ENCODE measurements at places on chromosomes 16 and 17.

- DNase-seq: no peak
Measured at GRCh38 chr17:82056729-82057621, 5.3 kb downstream of the GPS1 start.

GRCh38 chr16:55542459-55543082, 23.9 kb upstream of the CAPNS2 start:
- no peak for DNase-seq

- DNase-seq: no peak
Measured at GRCh38 chr16:89845417-89845816, 17.1 kb downstream of the SPIRE2 start.

GRCh38 chr17:1847191-1847590, 17.4 kb downstream of the RPA1 start:
- no peak for DNase-seq

GRCh38 chr17:45018514-45018847, 33.0 kb downstream of the DCAKD start:
- no peak for DNase-seq

- no peak for DNase-seq
Measured at GRCh38 chr16:61403386-61403785, 632.9 kb downstream of the CDH8 start.

DNA sequence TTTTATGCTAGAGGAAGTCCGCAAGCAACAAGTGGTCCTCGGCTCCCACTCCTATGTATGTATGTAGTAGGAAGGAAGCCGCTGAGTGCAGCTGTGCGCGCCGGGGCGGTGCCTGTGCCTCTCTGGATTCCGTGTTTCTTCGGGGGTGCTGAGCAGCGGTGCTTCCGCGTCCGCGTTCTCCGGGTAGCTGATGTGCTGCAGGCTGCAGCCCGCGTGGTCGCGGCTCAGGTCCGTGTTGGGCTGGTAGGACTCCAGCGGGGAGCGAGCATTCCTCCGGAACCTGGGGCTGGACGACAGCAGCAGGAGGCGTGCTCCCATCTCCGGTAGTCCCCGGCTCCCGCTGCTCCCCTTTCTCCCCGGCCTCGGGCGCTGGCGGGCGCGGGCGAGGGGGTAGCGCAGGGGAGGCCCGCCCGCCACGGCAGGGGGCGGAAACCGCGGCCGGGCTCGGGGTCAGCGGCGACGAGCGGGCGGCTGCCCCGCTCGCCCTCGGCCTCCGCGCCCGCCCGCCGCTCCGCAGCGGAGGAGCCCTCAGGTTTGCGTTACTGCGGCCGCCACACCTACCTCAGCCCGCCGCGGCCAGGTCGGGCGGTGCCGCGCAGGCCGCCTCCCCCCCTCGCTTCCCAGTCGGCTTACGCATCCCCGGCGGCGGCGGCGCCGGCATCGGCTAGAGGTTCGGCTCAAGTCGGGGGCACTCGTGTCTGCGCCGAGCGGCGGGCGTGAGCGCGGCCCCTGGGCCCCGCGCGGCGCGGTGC, 487 bp downstream of the C17orf67 start:
- peak; percentile 68 for DNase-seq

DNA sequence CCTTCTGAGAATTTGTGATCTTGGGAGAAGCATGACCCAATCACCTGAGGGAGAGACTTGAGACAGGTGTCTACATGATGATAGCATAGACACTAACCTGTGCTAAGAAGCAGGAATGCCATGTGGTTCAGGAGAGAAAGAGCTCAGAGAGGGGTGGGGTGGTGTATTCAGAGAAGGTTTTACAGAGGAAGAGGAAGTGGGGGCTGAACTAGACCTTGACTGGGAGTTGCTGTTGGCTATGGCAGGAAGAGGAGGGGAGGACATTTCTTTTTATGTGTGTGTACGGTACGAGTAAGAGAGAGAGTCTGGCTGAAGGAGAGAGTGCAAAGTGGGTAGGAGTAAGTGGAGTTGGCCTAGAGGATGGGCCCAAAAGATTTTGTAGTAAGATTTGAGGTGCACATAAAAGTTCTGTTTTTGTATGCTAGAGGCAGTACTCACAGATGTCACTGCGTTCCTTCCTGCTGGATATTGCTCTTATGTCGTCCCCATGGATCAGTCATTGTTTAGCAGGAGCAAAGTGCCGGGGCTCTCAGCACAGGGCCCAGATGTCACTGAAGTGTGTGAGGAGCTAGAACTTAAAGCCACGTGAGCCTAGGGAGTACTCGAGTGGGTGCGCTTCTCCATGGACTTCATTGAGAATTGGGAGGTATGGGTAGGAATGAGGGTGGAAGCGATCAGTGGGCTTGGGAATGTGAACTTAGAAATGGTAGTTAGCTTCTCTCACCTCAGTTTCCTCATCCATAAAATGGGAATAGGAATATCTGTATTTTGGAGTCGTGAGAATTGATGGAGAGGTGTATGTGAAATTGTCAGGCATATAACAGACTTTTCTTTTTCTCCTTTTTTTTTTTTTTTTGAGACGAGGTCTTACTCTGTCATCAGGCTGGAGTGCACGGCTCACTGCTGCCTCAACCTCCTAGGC, 22.1 kb downstream of the SLC7A6 start:
- DNase-seq: no peak

DNA sequence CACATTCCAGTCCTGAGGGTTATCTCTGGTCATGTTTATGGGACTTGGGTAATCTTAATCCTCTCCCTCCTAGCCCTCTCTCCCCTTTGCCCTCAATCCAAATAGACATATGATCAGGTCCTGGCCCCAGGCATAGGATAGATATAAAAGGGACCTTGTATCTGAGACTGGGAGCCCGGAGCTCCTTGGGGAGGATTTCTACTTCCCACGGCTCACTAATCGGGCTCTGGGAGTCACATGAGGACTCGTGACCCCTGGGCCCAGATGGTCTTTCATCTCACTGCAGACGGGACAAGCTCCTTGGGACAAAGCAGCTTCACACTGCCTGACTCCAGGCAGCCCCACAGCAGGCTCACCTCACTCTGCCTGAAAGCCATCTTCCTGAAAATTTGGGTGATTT, 57.8 kb upstream of the LYRM9 start:
- no peak for DNase-seq

DNA sequence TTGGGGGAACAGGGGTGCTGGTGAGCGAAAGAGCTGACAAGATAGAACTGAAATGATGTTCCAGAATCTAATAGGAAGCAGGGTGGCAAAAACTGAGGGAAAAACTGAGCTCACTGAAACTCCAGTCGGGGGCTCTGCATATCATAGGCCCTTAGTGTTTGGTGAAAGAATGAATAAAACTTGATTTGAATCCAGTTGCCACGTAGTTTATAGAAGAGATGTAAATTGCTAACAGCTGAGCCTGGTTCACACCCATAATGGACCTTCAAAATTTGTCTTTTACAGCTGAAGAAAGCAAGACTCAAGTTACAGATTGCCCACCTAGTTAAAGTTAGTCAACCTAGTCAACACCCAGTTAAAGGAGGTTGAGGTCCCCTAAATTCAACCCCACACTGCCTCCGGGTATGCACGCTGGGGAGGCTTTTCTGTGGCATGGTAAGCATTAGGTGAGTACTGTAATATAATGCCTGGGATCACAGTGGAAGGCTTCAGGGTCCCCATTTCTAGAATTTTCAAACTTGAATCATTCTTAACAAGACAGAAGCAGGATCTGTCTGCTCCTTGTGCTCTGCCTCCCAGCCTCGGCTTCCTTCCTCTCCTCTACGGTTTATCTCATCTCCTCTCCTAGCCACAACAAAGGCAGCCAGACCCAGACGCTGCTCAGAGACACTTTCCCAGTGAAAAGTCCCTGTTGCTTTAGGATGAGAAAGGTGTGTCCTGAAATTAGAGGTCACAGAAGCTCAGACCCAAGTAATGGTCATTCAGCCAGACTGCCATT, 26.9 kb upstream of the SUPT4H1 start:
- DNase-seq: no peak

GRCh38 chr17:71725811-71726210, 395.0 kb upstream of the SOX9 start:
- no peak for DNase-seq

- no peak for DNase-seq
Measured at GRCh38 chr17:42311240-42312034, 23.1 kb downstream of the STAT5A start.

- no peak for DNase-seq
Measured at GRCh38 chr17:31679667-31680066, 179.4 kb downstream of the COPRS start.

DNA sequence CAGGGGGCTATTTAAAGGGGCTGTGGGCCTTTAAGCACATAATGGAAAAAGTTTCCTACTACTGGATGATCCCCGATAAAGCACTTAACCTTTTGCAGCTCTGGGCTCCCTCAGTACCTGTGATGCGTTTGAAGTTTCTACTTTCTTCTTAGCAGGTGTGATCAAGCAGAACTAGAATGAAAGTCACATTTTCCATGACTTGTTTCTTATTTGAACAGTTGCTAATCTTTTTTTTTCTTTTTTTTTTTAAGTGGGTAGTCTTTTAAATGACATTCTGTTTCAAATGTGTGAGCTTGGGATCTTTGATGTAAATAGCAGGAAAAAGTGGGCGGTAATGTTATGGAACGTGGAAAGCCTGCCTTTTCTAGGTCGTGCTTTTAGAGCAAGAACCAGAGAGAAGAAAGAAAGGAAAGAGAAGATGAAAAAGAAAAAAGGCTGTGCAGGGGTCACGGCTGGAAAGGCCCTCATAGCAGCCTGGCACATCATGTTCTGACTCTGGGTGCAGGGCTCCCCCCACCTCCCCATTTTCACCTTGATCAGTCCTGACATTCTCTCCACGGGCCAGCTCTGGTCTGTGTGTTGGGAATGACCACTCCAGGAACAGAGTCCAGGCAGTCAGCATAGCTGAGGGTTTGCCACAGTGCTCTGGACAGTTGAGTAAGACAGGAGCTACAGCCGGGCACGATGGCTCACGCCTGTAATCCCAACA, 150.6 kb downstream of the CLEC16A start:
- no peak for DNase-seq

DNA sequence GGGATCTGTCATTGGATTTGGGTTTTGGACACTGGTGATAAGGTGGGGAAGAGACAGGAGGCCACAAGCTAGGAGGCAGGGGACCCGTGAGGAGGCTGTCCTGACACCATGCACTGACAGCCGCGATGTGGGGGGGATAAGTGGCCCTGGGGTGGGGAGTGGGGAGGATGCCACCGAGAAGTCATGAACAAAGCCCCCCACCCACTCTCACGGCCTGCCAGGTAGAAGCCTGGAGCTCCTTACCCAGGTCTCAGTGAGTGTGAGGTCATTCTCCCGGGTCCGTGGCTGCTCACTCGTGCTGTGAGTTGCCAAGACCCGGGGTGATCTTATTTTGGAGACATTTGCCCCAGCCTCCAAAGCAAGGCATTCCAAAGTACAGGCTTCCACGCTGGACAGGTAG, 165.9 kb upstream of the TNRC6C start:
- DNase-seq: no peak

GRCh38 chr16:20611350-20611902, 35.3 kb upstream of the ACSM2B start:
- DNase-seq: no peak

DNA sequence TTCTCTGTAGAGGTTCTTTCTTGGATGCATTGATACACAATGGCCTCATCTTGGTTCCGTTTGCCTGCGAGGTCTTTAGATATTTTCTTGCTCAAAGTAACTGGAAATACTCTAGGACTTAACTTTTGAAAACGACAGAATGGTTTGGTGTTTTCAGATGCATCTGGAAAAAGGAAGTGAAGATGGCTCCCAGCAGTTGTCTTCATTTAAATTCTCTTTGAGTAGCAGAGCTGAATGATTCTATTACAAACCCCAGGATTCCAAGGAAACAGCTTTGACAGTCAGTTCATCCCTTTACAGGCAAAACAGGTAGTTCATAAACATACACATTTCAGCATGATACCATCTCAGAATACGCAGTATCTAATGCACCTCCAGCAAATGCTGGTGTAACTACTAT, 54.8 kb downstream of the PSMD12 start:
- no peak for DNase-seq

GRCh38 chr17:17141860-17142552, 64.1 kb downstream of the PLD6 start:
- no peak for DNase-seq

DNA sequence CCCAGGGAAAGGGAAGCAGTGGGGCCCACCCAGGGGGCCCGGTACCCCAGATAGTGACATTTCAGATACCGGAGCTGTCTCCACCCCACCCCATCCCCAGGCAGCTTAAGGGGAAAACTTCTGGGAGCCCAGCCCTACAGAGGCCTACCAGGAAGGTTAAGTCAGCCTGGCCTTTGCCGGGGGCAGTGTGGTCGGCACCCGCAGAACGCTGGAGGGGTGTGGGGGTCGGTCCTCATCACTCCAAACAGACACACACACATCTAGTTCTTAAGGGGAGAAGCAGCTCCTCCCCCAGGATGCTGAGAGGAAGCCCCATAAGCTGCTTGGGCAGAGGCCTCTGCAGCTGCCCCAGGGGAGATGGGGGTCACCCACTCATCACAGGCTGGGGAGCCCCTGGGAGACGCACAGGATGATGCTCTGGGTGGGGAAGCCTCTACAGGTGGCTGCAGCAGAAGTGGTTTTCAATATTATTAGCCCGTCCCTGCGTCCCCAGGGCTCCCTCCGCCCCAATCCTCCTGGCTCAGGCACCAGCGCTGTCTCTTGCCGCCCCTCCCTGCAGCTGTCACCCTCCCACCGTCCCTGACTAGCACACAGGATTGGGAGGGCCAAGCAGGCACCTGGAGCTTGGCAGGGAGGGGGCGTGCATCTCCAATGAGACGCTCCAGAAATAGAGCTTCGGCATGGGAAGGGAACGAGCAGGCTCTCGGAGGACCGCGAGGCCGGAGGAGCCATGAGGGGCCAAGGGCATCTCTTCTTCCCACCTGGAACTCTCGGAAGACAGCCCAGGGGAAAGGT, 1.4 kb upstream of the ABR start:
- no peak for DNase-seq

DNA sequence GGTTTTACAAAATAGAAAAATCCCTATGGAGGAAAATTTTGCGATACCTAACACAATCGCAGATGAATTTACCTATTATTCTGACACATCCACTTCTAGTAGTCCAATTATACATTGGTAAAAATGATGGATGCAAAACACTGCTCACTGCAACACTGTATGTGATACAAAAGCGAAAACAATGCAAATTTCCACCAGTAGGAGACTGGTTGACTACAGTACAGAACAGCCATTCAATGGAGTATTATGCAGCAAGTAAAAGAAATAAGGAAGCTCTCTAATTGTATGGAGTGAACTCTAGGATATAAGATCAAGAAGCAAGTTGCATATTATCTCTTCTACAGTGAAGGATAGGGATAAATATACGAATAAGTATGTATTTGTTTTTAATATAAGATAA, 48.5 kb downstream of the SETD6 start:
- no peak for DNase-seq

Data from PC-9 (cell line).